ENCODE measurements at places on chromosomes 12 and 14.
A peak's percentile ranks its signal among the peaks of the same experiment; 100 is the strongest.

GRCh38 chr12:29743077-29743476 is 40.7 kb downstream of the TMTC1 start:
- H3K4me1 ChIP-seq: no peaks in the 10 kb centered on the region
- no peak overlapping the region for H3K27ac ChIP-seq
- no peak overlapping the region for H3K4me3 ChIP-seq
- H3K27me3 ChIP-seq: no peaks in the 10 kb centered on the region

- no peak overlapping the region for H3K4me3 ChIP-seq
- peaks cover 43% of the 10 kb centered on the region for H3K4me1 ChIP-seq
These were observed 115.7 kb downstream of the PLXNC1 start for GRCh38 chr12:94263905-94264561.

DNA sequence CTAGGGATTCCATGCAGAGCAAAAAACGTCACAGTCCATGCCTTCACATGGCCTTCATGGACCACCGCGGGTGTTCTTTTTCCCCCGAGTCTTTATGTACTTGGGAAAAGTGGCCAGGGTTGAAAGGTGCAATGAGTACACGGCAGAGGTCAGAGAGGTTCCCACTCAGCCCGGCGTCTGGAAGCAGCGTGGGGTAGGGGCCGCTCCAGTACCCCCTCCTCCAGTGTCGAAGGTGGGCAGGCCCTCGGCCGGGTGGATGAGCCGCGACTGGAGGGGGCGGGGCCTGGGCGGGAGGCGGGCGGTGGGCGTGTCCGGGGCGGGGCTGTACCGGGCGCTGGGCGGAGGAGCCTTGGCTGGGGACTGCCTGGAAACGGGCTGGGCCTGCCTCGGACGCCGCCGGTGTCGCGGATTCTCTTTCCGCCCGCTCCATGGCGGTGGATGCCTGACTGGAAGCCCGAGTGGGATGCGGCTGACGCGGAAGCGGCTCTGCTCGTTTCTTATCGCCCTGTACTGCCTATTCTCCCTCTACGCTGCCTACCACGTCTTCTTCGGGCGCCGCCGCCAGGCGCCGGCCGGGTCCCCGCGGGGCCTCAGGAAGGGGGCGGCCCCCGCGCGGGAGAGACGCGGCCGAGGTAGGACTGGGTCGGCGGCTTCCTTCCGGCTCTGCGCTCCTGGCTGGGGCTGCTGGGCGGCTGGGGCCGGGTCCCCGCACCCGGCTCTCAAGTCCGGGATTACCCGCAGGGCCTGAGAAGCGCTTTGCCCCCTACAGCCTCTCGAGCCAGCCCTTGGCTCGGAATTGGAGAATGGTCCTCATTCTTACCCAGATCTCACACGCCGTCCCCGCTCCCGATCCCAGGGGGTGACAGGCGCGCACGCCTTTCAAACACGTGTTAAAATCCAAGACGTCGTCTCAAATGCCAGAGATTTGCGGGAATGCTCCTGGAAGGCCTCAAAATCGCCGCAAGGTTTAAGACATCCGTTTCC is at the start of gene RXYLT1:
Gene RXYLT1 (plus strand): TSS at position 412 of the 984 bp plus-strand sequence. CDS start 52 bp downstream, at position 464.
- peak; percentile 79 for DNase-seq
- H3K4me3 ChIP-seq: peak within 1 kb of the TSS; percentile 94
- peaks cover 8% of the 10 kb centered on the region for H3K27me3 ChIP-seq
- peaks cover 38% of the 10 kb centered on the region for H3K36me3 ChIP-seq
- H3K27ac ChIP-seq: peak within 1 kb of the TSS; percentile 95

DNA sequence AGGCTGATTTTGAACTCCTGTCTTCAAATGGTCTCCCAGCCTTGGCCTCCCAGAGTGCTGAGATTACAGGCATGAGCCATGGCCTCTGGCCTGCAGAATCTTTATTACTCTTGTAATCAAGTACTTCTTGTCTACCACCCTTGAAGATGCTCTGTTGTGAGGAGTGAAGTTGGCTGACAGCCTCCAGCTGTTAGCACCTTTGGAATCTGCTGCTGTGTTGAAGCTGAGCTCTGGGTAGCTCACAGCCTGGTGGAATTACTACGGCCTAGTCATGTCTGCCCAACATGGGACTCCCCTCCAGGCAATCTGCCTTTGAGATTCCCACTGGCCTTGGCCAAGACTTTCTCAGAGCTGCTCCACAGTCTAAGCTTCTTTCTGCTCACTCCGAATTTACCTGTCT is 5.8 kb upstream of the C12orf75 start:
- peak overlapping the region; percentile 77 for H3K4me3 ChIP-seq
- H3K27ac ChIP-seq: peak overlapping the region; percentile 92

DNA sequence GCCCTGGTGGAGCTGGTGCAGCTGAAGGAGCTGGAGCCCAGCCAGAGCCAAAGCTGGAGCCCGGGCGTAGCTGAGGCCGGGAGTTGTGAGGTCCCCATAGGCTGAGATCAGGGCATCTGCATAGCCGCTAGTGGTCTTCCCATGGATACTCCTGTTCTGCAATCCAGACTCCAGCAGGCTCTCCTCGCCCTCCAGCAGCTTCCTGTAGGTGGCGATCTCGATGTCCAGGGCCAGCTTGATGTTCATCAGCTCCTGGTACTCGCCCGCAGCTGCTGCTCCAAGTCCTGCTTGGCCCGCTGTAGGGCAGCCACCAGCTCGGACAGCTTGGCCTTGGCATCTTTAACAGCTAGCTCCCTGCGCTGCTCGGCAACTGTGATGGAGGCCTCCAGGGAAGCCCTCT is 966.1 kb downstream of the FSCB start:
- no peaks in the 10 kb centered on the region for H3K27me3 ChIP-seq
- no peak for DNase-seq
- no peak overlapping the region for H3K4me3 ChIP-seq
- no peaks in the 10 kb centered on the region for H3K4me1 ChIP-seq
- H3K36me3 ChIP-seq: no peaks in the 10 kb centered on the region

DNA sequence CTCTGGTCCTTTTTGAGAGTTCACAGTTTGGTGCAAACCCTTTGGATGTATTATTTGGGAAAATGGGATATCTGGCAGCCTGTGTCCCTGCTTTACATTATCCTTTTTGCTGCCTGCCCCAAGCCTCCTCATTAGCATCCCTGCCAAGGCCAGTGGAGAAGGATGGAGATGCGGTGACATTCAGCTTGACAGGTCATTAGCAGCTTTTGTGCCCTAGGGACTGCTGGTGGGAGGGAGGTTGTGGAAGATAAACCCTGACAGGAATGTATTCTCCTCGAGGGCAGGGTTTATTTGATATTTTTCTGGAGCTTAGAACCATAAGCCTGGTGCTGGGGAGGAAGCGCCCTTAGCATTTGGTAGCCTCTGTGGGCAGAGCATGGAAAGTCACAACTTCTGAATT is 49.3 kb downstream of the PTPN11 start:
- no peak overlapping the region for H3K4me3 ChIP-seq
- peaks cover 49% of the 10 kb centered on the region for H3K36me3 ChIP-seq
- no peaks in the 10 kb centered on the region for H3K27me3 ChIP-seq

GRCh38 chr14:73266317-73266716 is 29.0 kb downstream of the PAPLN start:
- H3K4me3 ChIP-seq: no peak overlapping the region
- H3K36me3 ChIP-seq: peaks cover 4% of the 10 kb centered on the region
- no peak for DNase-seq
